Small intestine (tissue), 16 donors: ENCODE measurements at places on chromosomes 1 and 21. TPM values are rescaled to one million over a fixed set of nuclear protein-coding genes. Genes with fewer than 3 reads are reported as not detected.
A peak's percentile ranks its signal among the peaks of the same experiment; 100 is the strongest.

Gene S100A12
- polyA plus RNA-seq, result 6.7 TPM

GRCh38 chr1:11858968-11859871 is 475 bp upstream of the NPPB start:
- peak; percentile 32 for DNase-seq

GRCh38 chr1:9561429-9561828 is 22.2 kb downstream of the SLC25A33 start:
- peak; percentile 89 for DNase-seq

DNA sequence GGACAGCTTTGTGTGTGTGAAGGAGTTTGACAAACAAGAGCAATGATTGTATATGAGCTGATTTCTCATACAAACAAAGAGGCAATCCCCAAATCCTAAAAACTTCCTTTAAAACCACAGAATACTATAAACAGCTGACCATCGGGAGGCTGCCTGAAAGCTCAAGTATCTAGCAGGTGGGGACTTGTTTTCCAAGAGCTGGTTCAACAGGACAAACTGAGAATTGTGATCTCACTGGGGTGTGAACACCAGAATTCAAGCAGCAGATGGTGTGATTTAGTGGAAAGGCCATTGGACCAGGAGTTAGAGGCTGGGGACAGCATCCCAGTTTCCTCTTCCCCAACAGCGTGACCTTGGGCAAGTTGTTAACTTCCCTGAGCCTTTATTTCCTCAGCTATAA is 13.9 kb downstream of the LMX1A start:
- no peak for DNase-seq

DNA sequence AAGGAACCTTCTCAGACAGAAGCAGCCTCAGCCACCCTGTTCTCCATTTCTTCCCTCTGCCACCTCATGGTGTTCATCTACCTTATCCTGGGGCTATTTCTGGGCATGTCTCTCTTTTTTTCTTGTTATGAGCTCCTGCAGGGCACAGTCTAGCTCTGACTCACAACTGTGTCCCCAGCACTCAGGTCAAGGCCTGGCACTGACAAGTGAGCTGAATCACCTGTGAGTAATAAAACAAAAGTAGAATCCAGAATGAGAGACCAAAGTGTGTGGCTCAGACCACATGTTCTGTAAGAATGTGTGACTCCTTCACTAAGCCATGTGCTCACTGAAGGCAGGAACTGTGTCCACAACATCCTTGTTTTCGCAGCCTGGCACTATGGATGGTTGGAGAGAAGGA is 23.2 kb downstream of the C1orf94 start:
- DNase-seq, result no peak

DNA sequence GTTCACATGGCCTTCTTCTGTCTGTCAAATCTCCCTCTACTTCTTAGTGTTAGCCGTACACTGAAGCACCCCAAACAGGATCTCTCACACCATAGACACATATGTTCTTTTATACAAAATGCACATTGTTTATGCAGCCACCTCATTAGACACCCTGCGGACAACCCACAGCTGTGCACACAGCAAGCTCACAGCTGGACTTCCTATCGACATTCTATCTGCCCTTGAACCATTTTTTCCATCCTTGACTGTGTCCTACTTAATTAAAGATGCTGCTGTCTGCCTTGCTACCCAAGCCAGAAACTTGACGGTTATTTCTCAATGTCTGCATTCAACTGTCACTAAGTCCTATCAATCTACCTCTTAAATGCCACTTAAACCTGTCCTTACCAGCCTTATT is 3.2 kb upstream of the ZBTB21 start:
- DNase-seq, result no peak

Gene FAM151A
- 1.8 TPM for polyA plus RNA-seq

Gene DNAJC6
- polyA plus RNA-seq, result 0.27 TPM

DNA sequence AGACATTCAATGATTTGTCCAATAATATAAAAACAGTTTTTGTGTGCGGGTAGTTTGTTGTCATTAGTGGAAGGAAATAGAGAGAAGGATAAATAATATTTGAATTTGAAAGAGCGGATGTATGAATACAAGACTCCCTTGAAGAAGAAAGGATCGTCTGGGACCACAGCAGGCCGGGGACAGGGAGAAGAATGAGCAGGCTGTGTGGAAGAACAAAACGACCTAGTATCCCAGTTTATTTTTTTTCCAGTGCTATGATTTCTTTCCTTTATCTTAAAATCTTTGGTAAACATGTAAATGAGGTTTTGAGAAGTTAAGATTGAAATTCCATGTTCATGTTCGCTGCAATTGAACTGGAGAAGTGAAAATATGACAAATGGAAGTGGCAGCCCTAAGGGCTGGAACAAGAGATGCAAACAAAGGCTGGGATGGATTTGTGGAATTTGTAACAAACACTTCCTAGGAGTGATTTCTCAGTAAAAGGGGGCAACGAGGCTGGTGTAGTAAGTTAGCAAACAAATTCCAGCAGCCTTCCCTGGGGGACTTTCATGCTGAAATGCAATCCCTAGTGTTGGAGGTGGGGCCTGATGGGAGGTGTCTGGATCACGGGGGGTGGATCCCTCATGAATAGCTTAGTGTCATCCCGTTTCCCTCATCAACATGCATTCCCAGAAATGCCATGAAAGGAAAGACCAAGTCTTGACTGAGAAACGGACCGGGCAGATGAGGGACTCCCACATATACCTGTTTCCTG is 10.2 kb upstream of the IFI16 start:
- peak; percentile 16 for DNase-seq

Gene DISP3
- polyA plus RNA-seq, result not detected

Gene PAQR6
- 4.6 TPM for polyA plus RNA-seq

Gene SH2D1B
- polyA plus RNA-seq, result 1.5 TPM

Gene HPCAL4
- 0.22 TPM for polyA plus RNA-seq

Gene LORICRIN
- not detected for polyA plus RNA-seq

- DNase-seq, result peak; percentile 58
These were observed 431 bp downstream of the CLCN6 start for GRCh38 chr1:11806307-11806936.

Gene PADI2
- polyA plus RNA-seq, result 95.2 TPM

Gene EVI5
- 3.2 TPM for polyA plus RNA-seq

GRCh38 chr21:28078126-28078525 is 914.6 kb downstream of the LTN1 start:
- DNase-seq, result no peak

Gene ATPAF1
- polyA plus RNA-seq, result 42.8 TPM

- DNase-seq, result peak; percentile 61
These were observed 592 bp downstream of the AGRN start for GRCh38 chr1:1020415-1021009.

DNA sequence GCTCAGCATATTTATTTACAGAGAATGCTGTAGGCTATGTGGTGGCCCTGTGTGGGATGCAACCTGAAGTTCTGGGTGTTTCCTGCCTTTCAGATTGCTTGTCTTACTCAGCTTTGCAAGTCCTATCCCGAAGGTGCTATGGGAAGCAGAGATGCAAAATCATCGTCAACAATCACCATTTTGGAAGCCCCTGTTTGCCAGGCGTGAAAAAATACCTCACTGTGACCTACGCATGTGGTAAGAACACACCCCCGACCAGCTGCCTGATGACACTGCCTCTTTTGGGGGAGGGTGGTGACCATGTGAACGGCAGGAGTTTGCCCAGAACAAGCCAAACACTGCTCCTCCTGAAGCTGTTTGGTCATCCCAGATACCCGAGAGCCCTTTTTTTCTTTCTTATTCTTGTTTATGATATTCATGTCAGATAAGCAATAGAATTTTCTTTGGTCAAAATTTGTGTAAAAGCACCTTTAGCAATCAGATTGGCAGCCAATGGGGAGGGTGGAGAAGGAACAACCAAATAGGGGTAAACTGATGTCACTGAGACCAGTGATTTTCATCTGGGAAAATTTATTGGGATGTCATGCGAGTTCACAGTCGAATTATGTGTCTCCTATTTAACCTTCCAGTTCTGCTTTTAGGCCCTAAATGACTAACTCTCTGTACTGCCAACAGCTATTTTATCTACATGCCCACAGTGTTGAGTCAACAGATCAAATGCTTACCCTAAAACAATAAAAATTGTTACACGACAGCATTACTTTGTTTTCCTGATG is 82.6 kb downstream of the EVA1C start:
- DNase-seq, result no peak

DNA sequence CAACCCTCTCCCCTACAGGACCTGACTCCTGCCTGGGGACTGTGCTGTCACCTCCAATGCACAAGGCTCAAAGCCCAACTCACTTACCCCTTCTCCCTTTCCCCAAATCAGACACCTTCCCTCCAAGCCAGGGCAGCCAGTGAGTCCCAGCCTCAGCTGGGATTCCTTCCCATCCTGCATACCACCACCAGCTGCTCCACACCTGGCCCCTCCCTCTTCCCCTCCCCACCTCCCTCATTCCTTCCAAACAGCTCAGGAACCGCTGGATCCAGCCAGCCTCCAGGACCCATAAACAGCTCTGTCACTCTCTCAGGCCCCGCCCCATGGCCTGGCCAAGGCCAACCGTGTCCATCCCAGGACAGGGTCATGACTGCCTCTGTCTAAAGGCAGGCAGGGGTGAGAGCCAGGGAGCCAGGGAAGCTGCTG is 41.4 kb downstream of the ACOT7 start:
- DNase-seq, result no peak

- no peak for DNase-seq
These were observed 30.6 kb downstream of the EPS15 start for GRCh38 chr1:51488372-51489050.

DNA sequence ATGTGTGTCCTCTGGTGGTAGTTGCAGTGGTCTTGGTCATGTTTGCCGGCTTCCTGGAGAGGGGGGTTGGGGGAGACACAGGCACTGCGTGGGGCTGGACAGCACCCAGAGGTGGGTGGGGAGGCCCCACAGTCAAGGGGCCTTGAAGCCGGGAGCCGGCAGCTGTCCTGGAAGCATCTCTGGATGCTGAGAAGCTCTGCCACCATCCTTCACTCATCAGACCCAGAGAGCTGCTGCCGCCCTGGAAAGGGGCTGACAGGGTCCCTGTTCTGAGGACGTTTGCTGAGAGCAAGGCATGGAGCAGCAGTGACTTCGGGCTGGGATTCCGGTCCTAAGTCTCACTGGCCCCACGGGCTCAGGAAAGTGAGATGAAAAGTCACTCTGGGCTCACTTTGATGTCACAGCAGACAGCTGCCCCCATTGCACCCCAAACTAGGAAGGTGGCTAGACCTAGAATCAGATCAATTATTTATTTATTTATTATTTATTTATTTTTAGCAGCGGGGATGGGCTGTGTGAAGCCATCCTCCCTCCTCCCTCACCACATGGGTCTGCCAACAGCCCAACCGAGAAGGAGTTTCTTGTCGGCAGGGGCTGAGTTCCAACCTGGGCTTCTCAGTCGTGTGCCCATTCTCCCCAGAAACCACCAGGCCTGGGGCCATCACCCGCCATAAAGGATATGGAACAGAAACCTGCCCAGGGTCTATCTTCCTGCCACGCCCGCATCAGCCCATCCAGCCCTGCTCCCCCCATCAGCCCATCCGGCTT is 547.4 kb downstream of the PTPRU start:
- DNase-seq, result no peak

GRCh38 chr21:42051788-42052187 is 19.3 kb upstream of the UMODL1 start:
- no peak for DNase-seq

GRCh38 chr1:219621047-219621786 is 8.3 kb upstream of the ZC3H11B start:
- DNase-seq, result no peak

DNA sequence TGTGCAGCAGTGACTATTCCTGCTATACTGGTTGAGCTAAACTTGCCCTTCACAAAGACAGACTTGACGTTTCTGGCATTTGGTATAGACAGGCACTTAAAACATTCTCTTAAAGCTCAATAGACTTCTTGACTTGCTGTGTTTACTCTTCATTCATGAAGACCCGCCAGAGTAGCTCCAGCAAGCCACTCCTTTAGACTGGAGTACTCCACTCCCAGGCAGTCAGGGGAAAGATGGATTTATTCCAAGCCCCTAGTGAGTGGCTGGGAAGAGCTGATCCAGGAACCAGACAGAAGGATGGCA is 70.7 kb downstream of the EVA1C start:
- DNase-seq, result no peak

Gene ST6GALNAC5
- polyA plus RNA-seq, result 4.0 TPM

DNA sequence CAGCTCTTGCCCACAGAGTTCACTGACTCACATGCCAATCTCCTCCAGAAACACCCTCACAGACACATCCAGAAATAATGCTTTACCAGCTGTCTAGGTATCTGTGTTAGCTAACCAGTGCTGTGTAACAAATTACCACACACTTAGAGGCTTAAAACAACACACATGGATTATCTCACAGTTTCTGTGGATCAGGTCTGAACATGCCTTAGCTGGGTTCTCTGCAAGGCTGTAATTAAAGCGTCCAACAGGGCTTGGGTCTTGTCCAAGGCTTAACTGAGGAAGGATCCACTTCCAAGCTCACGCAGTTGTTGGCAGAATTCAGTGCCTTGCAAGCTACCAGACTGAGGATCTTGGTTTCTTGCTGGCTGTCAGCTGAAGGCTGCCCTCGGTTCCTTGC is 92.5 kb upstream of the RGS4 start:
- DNase-seq, result no peak

Gene SYCP1
- polyA plus RNA-seq, result not detected

DNA sequence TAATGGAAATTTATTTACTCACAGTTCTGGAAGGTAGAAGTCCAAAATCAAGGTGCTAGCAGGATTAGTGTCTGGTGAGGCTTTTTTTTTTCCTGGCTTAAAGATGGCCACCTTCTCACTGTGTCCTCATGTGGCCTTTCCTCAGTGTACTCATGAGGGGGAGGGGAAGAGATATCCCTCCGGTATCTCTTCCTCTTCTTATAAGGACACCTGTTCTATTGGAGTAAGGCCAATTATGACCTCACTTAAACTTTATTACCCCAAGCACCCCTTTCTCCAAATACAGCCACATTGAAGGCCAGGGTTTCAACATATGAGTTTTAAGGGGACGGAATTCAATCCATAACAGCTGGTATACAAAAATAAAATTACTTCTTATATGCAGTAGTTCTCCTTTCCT is 203.7 kb upstream of the C1orf87 start:
- DNase-seq, result peak; percentile 4

DNA sequence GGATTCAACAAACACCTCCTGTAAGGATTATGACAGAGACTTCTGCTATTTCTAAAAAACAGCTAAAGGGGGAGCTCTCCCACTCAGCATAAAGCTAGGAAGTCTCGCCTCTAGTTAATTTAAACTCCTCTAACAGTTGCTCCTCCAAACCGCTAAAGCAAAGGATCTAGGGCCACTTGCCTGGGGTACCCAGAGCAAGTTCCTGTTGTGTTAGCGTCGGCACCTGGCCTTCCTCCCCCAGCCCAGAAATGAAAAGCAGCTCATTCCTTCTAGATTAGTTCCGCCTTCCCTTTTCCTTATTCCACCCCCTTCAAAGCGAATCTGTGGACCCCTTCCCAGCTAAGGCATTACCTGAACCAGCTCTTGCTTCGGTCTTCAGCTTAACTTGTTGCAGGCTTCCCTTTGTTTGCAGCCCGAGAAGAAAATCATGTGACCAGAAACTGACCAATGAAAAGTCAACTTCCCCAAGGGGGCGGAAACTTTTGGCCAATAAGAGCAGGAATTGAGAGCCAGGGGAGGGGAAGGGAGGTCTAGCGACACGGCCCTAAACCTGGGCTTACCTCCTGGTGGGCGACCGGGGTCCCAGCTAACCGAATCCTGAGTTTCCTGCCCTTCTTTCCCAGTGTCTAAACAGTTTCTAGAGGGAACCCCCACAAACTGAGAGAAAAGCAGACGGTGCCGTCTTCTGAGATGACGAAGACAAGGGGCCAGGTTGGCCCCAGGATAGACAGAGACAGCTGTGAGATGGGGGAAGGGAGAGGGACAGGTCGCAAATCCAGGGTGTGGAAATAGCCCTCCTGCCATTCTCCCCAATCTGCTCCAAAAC is at the start of gene PBXIP1:
Gene PBXIP1, minus strand, starts transcription at position 382 of the 826 bp plus-strand sequence. CDS start 2,378 bp downstream, outside the sequence.
- DNase-seq, result peak; percentile 97

GRCh38 chr21:46570631-46571030 is 34.3 kb downstream of the S100B start:
- no peak for DNase-seq

GRCh38 chr1:239993366-239993765 is 98.3 kb upstream of the FMN2 start:
- no peak for DNase-seq
